ENCODE measurements at places on chromosomes 2 and 18. TPM values are rescaled to one million over a fixed set of nuclear protein-coding genes. Genes with fewer than 3 reads are reported as not detected.

DNA sequence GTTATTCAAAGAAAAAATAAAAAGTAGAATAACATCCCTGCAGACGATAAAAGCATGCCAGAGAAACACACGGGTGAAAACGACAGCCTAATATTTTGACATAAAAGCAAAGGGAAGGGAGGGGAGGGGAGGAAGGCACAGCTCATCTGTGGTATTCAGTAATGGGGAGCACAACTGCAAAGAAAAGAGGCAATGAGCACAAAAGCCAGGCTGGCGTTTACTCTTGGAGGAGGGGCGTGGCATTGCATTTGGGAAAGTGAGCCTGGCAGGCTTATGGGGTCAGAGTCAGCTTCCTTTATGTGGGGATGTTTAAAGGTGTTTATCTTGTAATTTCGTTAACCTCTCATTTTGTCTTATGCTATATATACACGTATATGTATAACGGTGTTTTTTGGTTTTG, 53.2 kb downstream of the STEAP3 start:
- H3K4me3 ChIP-seq: no peak overlapping the region
- no peaks in the 10 kb centered on the region for H3K4me1 ChIP-seq
- no peak overlapping the region for H3K27ac ChIP-seq
- peaks cover 2% of the 10 kb centered on the region for H3K27me3 ChIP-seq
- DNase-seq: no peak

DNA sequence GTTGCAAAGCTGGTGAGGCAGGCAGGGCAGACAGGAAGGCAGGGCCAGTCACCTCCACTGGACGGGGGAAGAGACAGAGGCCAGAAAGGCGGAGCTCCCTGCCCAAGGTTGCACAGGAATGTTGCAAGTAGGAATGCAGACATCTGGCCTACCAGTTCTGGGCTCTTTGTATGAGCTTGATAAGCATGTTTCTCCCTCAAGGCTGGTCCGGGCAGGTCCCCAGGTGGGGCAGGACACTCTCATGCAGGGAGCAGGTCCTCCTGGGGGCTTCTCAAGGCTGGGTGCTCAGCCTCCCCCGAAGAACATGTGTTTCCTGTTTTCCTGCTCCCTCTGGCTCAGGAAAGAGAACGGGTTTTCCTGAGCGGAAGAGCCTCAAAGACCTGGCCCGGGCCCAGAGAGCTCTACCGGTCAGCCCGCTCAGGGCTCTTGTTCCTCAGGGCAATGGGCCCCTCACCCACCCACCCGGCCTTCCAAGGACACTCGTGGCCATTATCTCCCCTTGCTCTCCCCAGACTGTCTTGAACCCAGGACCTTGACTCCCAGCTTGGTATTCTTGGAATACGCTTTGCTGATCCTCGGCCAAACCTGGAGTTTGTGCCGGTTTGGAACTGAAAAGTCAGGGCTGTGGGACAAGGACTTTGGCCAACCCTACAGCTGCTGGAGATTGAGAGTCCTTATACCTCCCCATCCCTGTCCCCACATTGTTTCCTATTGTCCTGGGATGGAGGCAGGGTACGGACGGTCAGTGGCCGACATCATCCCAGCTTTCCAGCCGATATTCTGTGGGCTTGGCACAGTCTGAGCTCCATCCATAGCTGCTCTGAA, 87.7 kb upstream of the HAAO start:
- no peaks in the 10 kb centered on the region for H3K36me3 ChIP-seq
- no peaks in the 10 kb centered on the region for H3K27me3 ChIP-seq
- no peak for DNase-seq
- peaks cover 4% of the 10 kb centered on the region for H3K4me1 ChIP-seq
- no peak overlapping the region for H3K27ac ChIP-seq

- no peak for DNase-seq
- no peaks in the 10 kb centered on the region for H3K4me1 ChIP-seq
- no peak overlapping the region for H3K4me3 ChIP-seq
- no peaks in the 10 kb centered on the region for H3K36me3 ChIP-seq
- no peak overlapping the region for H3K27ac ChIP-seq
Measured at GRCh38 chr2:173101687-173102086, 26.0 kb downstream of the MAP3K20 start.

- no peak overlapping the region for H3K4me3 ChIP-seq
- no peak for DNase-seq
- no peak overlapping the region for H3K27ac ChIP-seq
- no peaks in the 10 kb centered on the region for H3K36me3 ChIP-seq
Measured at GRCh38 chr18:49030138-49030537, 79.4 kb upstream of the SMAD7 start.

NEB gene
- 1.6 TPM for total RNA-seq

NCKAP5 gene
- 1.7 TPM for total RNA-seq

DNA sequence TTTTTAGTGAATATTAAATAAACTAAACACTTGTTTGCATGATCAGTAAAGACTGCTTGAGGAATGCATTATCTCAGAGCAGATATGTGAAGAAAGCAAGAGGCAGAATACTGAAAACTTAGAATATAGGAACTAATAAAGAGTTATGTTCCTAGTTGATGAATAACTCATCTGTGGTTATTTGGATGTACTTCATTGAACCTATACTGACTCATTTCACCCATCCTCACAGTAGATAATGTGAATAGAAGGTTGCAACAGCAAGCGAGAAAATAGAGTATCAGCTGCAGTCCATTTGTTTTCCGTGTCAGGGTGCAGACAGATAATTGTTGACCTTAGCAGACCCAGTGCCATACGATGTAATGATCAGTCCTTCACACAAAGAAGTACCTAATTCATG, 945.7 kb upstream of the LRRTM1 start:
- H3K36me3 ChIP-seq: no peaks in the 10 kb centered on the region
- H3K27me3 ChIP-seq: no peaks in the 10 kb centered on the region
- H3K27ac ChIP-seq: no peak overlapping the region
- DNase-seq: no peak
- H3K4me1 ChIP-seq: peaks cover 12% of the 10 kb centered on the region

RGPD3 gene
- total RNA-seq: 0.38 TPM

DNA sequence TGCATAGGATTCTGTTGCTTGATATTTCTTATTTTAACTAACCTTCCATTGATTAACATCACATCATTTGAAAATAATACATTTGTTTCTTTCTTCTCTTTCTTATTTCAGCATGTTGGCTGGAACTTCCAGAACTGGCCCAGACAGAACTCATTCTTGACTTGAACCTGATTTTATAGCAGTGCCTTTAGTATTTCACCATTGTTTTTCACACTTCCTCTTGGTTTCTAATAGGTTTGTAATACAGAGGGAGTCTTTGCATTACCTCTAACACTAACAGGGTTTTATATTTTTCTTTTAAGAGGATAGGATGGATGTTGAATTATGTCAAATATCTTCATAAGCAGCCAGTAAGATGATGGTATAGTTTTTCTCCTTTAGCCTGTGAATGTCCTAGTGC, 39.2 kb downstream of the SEMA4F start:
- H3K27ac ChIP-seq: no peak overlapping the region
- no peak for DNase-seq
- H3K36me3 ChIP-seq: no peaks in the 10 kb centered on the region
- H3K4me3 ChIP-seq: no peak overlapping the region
- peaks cover 13% of the 10 kb centered on the region for H3K27me3 ChIP-seq
- H3K4me1 ChIP-seq: peaks cover 2% of the 10 kb centered on the region

COL4A3 gene
- total RNA-seq: 0.34 TPM

- H3K27me3 ChIP-seq: no peaks in the 10 kb centered on the region
- DNase-seq: no peak
- no peaks in the 10 kb centered on the region for H3K36me3 ChIP-seq
- H3K27ac ChIP-seq: no peak overlapping the region
- no peak overlapping the region for H3K4me3 ChIP-seq
- H3K4me1 ChIP-seq: peaks cover 4% of the 10 kb centered on the region
Measured at GRCh38 chr2:56812432-56812831, 628.6 kb downstream of the CCDC85A start.

GBX2 gene
- total RNA-seq: not detected

GYPC gene
- 29.5 TPM for total RNA-seq

- no peak overlapping the region for H3K4me3 ChIP-seq
- H3K36me3 ChIP-seq: no peaks in the 10 kb centered on the region
- peaks cover 6% of the 10 kb centered on the region for H3K4me1 ChIP-seq
- no peak for DNase-seq
- H3K27me3 ChIP-seq: peaks cover 41% of the 10 kb centered on the region
- peak overlapping the region; percentile 55 for H3K27ac ChIP-seq
Measured at GRCh38 chr2:128524183-128524582, 205.5 kb upstream of the HS6ST1 start.

PLB1 gene
- 0.78 TPM for total RNA-seq

BMP10 gene
- not detected for total RNA-seq

Measured in progenitor cell of endocrine pancreas (in vitro differentiated cells).